ENCODE measurements at places on chromosomes 2 and 18. TPM values are rescaled to one million over a fixed set of nuclear protein-coding genes. Genes with fewer than 3 reads are reported as not detected.

Gene PTPRN
- not detected for total RNA-seq

Gene FSHR
- total RNA-seq, result 1.0 TPM

Gene LINC00305
- not detected for total RNA-seq

Gene KCNS3
- 0.14 TPM for total RNA-seq

Gene MDH1B
- total RNA-seq, result 0.34 TPM

Gene CMPK2
- total RNA-seq, result 0.53 TPM

Gene VWC2L
- not detected for total RNA-seq

Gene CNPPD1
- 59.3 TPM for total RNA-seq

Gene ANKRD39
- total RNA-seq, result 19.3 TPM

Gene HOXD13
- total RNA-seq, result not detected

Gene ATG9A
- 59.6 TPM for total RNA-seq

Gene TUBB8B
- total RNA-seq, result 0.91 TPM

Gene ASB18
- not detected for total RNA-seq

Gene CCDC148
- 6.3 TPM for total RNA-seq

Gene ASPRV1
- 0.66 TPM for total RNA-seq

Gene LIMS3
- 2.5 TPM for total RNA-seq

Gene GREB1L
- 75.4 TPM for total RNA-seq

Gene CPLX4
- not detected for total RNA-seq

Gene TRIM43
- not detected for total RNA-seq

Gene EML4
- total RNA-seq, result 125 TPM

Gene ACTR3
- total RNA-seq, result 340 TPM

Gene ZNF396
- total RNA-seq, result 0.35 TPM

Gene ELOA2
- total RNA-seq, result not detected

Gene IL18RAP
- total RNA-seq, result not detected

Gene MTIF2
- total RNA-seq, result 42.7 TPM

Gene CARF
- 4.3 TPM for total RNA-seq

Gene ATP8B1
- 32.0 TPM for total RNA-seq

Gene DCDC2C
- not detected for total RNA-seq

Gene COPS9
- total RNA-seq, result 86.3 TPM
